Esophagus mucosa (tissue), 1 donor: ENCODE measurements at places on chromosomes 12 and 14.

DNA sequence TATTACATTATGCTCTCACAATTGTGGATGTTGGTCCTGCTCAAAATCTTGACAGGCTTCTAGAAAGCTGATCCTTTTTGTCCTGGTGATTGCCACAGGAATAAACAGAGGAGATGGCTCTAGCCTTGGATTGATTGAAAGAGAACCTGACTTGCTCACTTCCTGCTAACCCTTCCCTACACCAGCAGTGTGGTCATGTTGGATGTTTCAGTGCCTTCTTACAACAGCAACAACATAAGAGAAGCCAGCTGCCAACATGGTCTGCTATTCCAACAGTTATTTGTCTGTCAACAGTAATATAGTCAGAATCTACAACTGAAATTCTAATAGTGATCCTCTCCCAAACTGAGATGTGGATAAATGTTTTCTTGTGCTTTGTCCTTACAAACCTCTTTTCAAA is 311.6 kb upstream of the DIO2 start:
- no peak for ATAC-seq

GRCh38 chr14:34426313-34427295 is 35.4 kb downstream of the SPTSSA start:
- no peak for ATAC-seq

GRCh38 chr12:124395284-124395752 is 100.4 kb downstream of the RFLNA start:
- no peak for ATAC-seq

GRCh38 chr12:32702946-32703345 is 23.8 kb downstream of the DNM1L start:
- ATAC-seq: no peak

DNA sequence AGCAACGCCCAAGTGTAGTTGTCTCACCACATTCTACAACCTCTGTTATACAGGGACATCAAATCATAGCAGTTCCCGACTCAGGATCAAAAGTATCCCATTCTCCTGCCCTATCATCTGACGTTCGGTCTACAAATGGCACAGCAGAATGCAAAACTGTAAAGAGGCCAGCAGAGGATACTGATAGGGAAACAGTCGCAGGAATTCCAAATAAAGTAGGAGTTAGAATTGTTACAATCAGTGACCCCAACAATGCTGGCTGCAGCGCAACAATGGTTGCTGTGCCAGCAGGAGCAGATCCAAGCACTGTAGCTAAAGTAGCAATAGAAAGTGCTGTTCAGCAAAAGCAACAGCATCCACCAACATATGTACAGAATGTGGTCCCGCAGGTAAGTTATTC is 123.0 kb downstream of the ARID2 start:
- no peak for ATAC-seq
